T-helper 17 cell (primary cell): ENCODE measurements at places on chromosomes 6 and 20.

DNA sequence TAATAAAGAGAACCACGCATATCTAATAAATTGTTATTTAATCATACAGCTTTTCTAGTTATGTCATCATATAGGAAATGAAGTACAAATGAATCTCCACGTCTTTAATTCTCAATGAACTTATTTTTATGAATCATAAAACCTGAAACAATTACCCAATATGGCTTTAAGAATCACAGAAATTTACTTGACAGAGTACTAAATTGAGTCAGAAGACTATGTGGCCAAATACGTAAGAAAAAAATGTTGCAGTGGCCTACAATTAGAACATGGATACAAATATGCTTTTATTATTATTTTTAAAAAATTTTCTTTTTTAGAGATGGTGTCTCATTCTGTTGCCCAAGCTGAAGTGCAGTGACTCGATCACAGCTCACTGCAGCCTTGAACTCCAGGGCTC, 584.7 kb upstream of the SLC35B3 start:
- DNase-seq = no peak

DNA sequence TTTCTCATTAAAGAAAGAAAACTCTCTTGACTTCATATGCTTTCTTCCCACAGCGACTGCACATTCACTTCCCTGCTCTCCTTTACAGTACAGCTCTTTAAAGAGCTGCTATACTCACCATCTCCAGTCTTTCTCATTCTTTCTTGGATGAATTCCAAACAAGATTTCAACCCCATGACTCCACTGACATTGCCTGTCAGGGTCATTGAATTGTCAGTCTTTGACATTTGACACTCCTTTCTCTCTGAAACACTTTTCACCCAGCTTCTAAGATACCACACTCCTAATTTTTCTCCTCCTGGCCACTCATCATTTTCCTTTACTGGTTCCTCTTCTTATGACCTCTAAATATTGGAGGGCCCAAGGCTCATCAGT, 811 bp upstream of the ARMH2 start:
- no peak for DNase-seq

DNA sequence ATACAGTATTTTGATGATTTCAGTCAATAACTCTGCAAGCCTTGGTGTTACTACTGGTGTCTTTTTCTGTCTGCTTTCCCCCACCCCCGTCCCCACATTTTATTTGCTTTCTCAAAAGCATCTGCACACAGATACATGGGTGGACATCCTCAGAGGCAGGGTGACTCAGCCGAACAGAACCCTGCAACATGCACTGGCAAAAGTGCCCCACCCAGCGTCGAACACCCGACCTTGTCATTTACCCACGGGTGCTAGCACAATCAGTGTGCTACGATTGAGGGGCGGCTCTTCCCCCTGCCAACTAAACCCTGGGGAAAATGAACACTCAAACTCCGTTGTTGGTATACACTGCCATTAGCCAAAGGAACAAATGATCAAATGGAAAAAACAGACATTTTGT, 115.9 kb upstream of the NAA20 start:
- no peak for DNase-seq

GRCh38 chr6:157955675-157956074, 26.0 kb upstream of the SYNJ2 start:
- no peak for DNase-seq

GRCh38 chr6:29796026-29796425, 31.6 kb upstream of the HLA-G start:
- DNase-seq = no peak

- no peak for DNase-seq
Observed at GRCh38 chr6:138063726-138064125, 43.5 kb downstream of the PERP start.

DNA sequence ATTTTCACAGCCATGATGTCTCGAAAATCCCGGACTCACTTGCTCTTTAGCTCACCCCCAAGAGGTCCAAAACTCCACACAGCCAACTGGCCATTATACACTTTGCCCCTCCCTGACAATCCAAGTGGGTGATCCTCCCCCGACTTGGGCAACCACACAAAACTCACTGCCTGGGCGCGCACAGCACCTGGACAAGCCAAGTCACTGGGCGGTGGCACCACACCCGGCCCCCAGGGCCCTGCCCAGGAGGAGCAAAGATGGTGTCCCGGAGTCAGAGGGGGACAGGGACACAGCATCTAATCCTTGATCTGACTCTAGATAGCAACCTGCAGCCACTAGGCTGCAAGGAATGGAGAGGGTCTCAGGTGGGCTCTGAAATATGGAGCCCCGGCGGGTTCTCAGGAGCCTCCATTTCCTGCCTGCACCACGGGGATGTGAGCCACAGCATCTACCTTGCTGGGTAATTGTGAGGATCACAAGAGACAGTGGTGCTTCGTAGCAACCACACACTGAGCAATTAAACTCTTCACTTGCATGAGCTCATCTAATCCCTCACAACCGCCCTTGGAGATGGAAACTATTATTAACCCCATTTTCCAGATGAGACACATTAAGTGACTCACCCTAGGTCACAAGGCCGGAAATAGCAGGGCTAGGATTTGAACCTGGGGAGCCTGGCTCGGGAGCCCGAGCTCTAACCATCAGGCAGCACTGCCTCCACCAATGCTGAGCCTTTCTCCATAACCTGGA, 66.6 kb downstream of the BMP7 start:
- DNase-seq = no peak

- DNase-seq = no peak
Observed at GRCh38 chr20:31505903-31506302, 8.3 kb upstream of the HM13 start.

GRCh38 chr6:147285087-147285855, 81.1 kb downstream of the STXBP5 start:
- DNase-seq = no peak

DNA sequence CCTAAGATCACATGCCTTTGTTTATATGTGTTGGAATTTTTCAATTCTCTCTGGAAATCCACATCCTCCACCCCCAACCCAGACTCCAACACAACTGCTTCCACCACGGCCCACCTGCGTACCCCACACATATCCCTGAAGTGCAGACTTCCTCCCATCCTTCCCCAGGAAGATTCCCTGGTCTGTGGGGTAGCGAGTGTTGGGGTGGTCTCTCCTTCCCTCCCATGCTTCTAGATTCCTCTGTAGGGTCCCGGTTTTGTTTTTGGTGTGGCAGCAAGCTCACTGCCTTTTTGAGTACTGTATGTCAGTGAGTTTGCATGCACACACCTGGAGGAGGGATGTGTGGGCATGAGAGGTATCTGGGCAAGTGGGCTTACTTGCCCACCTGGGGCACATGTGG, 127.6 kb downstream of the MRPL14 start:
- no peak for DNase-seq

GRCh38 chr6:104322841-104323240, 536.9 kb downstream of the HACE1 start:
- DNase-seq = no peak

- no peak for DNase-seq
Observed at GRCh38 chr6:107443608-107444267, 15.6 kb downstream of the PDSS2 start.

GRCh38 chr6:40721271-40721952, 134.2 kb upstream of the LRFN2 start:
- DNase-seq = no peak

GRCh38 chr6:11665604-11666326, 112.8 kb downstream of the ADTRP start:
- DNase-seq = no peak

- no peak for DNase-seq
Observed at GRCh38 chr6:17472653-17473183, 79.3 kb downstream of the CAP2 start.

GRCh38 chr20:32649697-32650400, 23.9 kb downstream of the C20orf203 start:
- no peak for DNase-seq

DNA sequence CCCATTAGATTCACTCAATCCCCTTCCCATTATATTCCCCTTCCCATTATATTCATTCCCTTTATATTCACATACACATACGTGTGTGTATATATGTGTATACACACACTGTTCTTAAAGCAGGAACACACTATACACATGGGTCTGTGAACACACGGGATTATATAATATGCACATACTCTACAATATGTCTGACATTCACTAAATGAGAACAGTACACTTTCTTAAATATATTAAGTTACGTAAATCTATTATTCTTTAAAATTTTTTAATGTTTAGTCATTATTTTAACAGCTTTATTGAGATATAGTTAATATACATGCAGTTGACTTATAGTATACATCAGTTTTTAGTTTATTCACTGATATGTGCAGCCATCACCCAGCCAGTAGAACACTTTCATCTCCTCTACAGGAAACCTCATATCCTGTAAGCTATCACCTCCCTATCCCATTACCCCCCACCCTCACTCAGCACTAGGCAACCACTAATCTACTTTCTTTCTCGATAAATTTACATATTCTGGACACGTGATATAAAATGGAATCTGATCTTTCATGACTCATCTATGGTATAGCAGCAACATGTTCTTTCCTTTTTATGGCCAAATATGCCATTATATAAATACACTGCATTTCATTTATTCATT, 13.9 kb upstream of the SUMO4 start:
- DNase-seq = no peak
